ENCODE measurements at places on chromosomes 16 and 17. TPM values are rescaled to one million over a fixed set of nuclear protein-coding genes. Genes with fewer than 3 reads are reported as not detected.

DNA sequence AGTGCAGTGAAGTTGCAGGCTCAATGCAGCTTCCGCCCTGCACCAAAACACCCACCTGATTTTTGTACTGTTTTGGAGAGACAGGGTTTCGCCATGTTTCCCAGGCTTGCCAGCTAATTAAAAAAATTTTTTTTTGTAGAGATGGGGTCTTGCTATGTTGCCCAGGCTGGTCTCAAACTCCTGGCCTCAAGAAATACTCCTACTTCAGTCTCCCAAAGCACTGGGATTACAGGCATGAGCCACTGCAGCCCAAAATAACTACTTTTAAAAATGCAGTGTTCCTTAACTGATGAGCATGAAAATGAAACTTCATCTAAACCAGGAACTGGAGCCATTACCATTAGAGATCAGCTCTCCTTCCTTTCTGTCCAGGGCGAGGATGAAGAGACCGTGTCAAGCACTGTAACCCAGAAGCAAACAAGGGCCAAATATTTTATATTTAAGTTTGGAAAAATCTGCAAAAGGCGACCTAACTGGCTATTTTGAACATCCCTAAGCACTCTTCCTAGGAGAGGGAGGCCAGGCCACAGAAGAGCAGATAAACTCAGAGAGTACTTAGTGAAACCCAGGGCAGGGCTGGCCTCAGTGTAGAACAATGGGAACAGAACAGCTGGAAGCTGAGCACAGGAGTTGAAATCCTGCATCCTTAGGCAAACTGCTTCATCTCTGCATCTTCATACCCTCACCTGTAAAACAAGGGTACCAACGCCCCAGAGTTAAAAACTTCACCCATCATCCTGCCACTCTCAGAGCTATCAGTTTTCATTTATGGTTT lies 24.0 kb downstream of the CREBBP start:
- peaks cover 83% of the 10 kb centered on the region for H3K4me1 ChIP-seq
- DNase-seq, result no peak
- peaks cover 12% of the 10 kb centered on the region for H3K36me3 ChIP-seq
- peak overlapping the region; percentile 25 for H3K4me3 ChIP-seq
- no peaks in the 10 kb centered on the region for H3K27me3 ChIP-seq
- H3K27ac ChIP-seq, result peak overlapping the region; percentile 43

- no peaks in the 10 kb centered on the region for H3K4me1 ChIP-seq
- H3K27me3 ChIP-seq, result no peaks in the 10 kb centered on the region
- H3K27ac ChIP-seq, result no peak overlapping the region
- H3K4me3 ChIP-seq, result no peak overlapping the region
These were observed 11.7 kb upstream of the MYH3 start for GRCh38 chr17:10668775-10669174.

DNA sequence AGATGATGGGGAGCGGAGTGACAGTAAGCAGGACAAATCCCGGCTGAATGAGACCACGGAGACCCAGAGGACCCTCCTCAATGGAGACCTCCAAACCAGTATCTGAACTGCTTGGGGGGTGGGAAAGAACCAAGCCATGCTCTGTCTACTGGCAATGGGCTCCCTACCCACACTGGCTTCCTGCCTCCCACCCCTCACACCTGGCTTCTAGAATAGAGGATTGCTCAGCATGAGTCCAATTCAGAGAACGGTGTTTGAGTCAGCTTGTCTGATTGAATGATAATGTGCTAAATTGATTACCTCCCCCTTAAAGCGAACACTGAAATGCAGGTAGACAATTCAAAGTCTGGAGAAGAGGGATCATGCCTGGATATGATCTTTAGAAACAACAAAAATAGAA lies 5.5 kb downstream of the SSTR2 start:
- H3K4me3 ChIP-seq, result no peak overlapping the region
- H3K27ac ChIP-seq, result no peak overlapping the region
- H3K4me1 ChIP-seq, result peaks cover 23% of the 10 kb centered on the region
- H3K36me3 ChIP-seq, result no peaks in the 10 kb centered on the region
- DNase-seq, result no peak

DNA sequence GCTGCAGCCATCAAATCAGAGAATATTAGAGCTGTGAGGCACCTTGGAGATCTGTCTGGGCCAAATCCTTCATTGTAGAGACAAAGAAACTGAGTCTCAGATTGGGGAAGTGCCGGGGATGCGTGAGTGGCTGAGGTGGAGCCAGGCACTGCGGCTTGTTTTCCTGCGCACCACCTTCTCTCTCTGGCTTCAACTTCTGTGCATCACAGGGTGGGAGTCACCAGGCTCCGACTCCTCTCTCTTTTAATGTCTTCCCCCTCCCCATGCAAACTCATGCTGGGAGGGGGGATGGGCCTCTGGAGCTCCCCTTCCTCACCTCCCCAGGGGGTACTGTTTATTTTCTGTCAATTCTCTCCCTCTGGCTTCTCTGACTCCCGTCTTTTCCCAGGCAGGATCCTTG lies 8.7 kb upstream of the ETV4 start:
- no peaks in the 10 kb centered on the region for H3K36me3 ChIP-seq
- no peak overlapping the region for H3K4me3 ChIP-seq
- no peak overlapping the region for H3K27ac ChIP-seq
- peaks cover 38% of the 10 kb centered on the region for H3K27me3 ChIP-seq

DNA sequence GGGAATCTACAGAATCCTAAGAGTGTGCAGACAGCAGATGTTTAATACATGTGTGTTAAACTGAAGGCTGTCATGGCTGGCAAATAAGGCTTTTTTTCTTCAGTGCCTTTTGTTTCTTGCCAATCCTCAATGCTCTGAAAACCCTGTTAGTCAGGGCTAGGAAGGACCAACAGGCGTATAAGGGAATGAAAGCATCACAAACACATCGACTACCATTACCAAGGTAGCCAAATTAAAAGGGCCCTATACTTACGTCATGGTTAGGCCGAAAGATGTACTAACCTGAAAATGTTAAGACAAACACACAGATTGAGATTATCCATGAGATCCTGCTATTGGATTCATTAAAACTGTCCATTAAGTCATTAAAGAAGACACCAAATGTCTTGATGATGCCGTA lies 13.1 kb downstream of the SLC16A6 start:
- no peak for DNase-seq
- no peaks in the 10 kb centered on the region for H3K4me1 ChIP-seq
- H3K27ac ChIP-seq, result no peak overlapping the region
- no peaks in the 10 kb centered on the region for H3K27me3 ChIP-seq
- H3K36me3 ChIP-seq, result peaks cover 27% of the 10 kb centered on the region

DPEP1 gene
- total RNA-seq, result not detected

DNA sequence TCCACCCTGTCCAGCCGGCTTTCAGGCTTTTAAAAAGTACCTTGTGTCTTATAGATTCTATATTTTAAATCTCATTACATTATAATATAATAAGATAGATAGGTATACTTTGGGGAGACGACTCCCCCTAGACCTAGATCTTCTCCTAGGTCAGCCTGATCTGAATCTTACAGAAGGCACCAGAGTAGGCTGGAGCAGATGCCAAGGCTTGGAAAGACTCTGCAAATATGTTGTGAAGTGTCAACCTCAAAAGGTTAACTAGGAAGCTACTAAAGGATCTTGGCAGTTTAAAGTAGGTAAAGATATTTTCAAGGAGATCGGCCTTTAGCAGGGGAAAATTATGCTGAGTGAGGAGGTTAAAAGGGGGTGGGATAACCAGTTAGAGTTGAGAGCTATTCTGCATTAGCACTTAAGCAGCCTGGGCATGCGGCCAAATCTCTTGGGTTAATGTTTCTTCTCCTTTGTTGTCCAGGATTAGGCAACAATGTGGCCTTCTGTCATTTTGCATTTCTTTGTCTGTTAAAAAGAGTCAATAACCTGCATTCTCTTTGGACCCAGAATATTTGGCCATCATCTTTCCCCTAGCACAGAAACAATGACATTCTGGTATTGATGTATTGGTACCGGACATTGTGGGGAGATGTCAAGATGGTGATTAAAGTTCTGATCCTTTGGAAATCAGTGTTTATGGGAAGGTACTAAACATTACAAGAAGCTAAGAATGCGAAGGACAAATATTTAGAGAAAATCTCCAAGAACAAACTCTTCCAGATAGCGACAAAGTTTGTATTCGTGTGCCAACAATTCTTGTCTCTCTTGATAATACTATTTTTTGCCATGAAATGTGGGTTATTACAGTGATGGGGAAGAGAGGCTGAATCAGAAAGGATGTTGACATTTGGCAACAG lies 51.2 kb upstream of the DHX40 start:
- H3K27ac ChIP-seq, result no peak overlapping the region
- DNase-seq, result no peak
- no peaks in the 10 kb centered on the region for H3K36me3 ChIP-seq
- H3K4me1 ChIP-seq, result no peaks in the 10 kb centered on the region

DNA sequence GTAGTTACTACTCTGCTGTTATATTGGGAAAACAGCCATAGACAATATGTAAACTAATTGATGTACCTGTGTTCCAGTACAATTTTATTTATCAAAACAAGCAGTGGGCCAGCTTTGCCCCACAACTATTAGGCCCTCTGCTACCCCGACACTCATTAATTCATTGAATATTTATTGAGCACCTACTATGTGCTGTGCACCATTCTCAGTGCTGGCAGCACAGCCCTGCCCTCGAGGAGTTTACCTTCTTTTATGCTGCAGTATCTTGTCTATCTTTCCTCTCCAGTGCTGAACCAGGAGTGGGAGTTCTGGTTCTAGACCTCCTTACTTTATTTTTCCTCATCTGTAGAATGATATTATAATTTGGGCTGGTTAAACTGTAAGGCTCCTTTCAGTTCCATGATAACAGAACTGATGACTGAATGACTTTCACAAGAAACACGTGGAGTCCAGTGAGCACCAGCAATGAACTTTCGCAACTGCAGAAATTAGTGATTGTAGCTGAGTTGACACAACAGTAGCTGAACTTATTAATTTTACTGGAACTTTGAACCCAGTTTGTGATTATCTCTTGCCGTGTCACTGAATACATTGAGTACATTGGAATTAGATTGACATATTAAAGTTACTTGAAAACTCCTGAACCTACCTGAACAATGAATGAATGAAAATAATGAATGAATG lies 2.4 kb downstream of the GOSR2 start:
- no peak overlapping the region for H3K27ac ChIP-seq
- H3K27me3 ChIP-seq, result no peaks in the 10 kb centered on the region
- H3K4me3 ChIP-seq, result peak overlapping the region; percentile 13

GRCh38 chr17:8935191-8935590 lies 30.3 kb downstream of the PIK3R5 start:
- peaks cover 57% of the 10 kb centered on the region for H3K4me1 ChIP-seq
- DNase-seq, result no peak
- peak overlapping the region; percentile 50 for H3K4me3 ChIP-seq
- H3K27me3 ChIP-seq, result no peaks in the 10 kb centered on the region
- peak overlapping the region; percentile 81 for H3K27ac ChIP-seq
- peaks cover 39% of the 10 kb centered on the region for H3K36me3 ChIP-seq

GRCh38 chr17:30958187-30958586 lies 12.7 kb upstream of the RNF135 start:
- H3K36me3 ChIP-seq, result no peaks in the 10 kb centered on the region
- no peak for DNase-seq
- no peaks in the 10 kb centered on the region for H3K27me3 ChIP-seq
- H3K4me3 ChIP-seq, result peak overlapping the region; percentile 70
- H3K4me1 ChIP-seq, result peaks cover 87% of the 10 kb centered on the region

NME2 gene
- total RNA-seq, result 524 TPM

- H3K4me1 ChIP-seq, result peaks cover 4% of the 10 kb centered on the region
- H3K27me3 ChIP-seq, result peaks cover 10% of the 10 kb centered on the region
- no peaks in the 10 kb centered on the region for H3K36me3 ChIP-seq
- H3K27ac ChIP-seq, result no peak overlapping the region
These were observed 60.1 kb upstream of the MRTFB start for GRCh38 chr16:14011001-14011400.

PYY gene
- total RNA-seq, result not detected

GRCh38 chr17:45852535-45853297 lies 8.0 kb downstream of the SPPL2C start:
- H3K27me3 ChIP-seq, result peaks cover 29% of the 10 kb centered on the region
- H3K4me1 ChIP-seq, result no peaks in the 10 kb centered on the region
- no peak overlapping the region for H3K27ac ChIP-seq
- no peak overlapping the region for H3K4me3 ChIP-seq

GRCh38 chr17:71052971-71053370 lies 883.6 kb downstream of the KCNJ2 start:
- H3K4me1 ChIP-seq, result no peaks in the 10 kb centered on the region
- no peaks in the 10 kb centered on the region for H3K27me3 ChIP-seq
- no peak for DNase-seq
- H3K36me3 ChIP-seq, result no peaks in the 10 kb centered on the region

GRCh38 chr16:85991425-85991824 lies 92.5 kb downstream of the IRF8 start:
- H3K27me3 ChIP-seq, result no peaks in the 10 kb centered on the region
- no peak overlapping the region for H3K4me3 ChIP-seq
- peak overlapping the region; percentile 80 for H3K27ac ChIP-seq
- DNase-seq, result peak; percentile 12

ABCA10 gene
- 1.1 TPM for total RNA-seq

GRCh38 chr17:38404174-38404943 lies 23.9 kb upstream of the ARHGAP23 start:
- no peak for DNase-seq
- no peaks in the 10 kb centered on the region for H3K4me1 ChIP-seq
- no peaks in the 10 kb centered on the region for H3K27me3 ChIP-seq
- no peak overlapping the region for H3K27ac ChIP-seq

DNA sequence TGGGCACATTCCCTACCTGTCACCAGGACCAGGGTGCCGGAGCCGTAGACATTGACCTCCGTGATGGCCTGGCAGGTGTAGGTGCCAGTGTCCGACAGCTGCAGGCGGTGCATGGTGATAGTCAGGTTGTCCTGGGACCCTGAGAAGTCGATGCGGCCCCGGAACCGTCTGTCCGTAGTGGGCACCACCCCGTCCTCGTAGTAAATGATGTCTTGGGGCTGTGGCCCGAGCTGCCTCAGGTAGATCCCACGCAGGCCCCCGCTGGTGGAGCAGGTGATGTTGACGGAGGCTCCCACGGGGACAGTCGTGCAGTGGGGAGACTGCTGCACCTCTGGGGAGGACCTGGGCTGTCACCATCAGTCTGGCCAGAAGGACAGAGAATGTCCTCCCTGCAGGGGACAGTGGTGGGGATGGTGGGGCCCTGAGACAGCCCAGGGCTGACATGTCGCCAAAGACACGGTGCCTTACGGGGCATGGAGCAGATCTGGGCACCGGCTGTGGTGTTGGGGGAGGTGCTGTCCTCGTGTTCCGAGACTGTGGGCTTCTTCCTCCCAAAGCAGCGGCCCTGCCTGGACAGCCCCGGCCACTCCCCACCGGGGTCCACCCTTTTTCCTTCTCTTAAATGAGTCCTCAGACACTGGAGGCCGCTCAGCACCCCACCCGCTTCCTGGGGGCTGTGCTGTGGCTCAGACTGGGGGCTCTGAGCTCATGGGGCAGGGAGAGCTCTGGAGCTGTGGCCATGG lies 586 bp downstream of the CD7 start:
- H3K4me1 ChIP-seq, result peaks cover 21% of the 10 kb centered on the region
- no peaks in the 10 kb centered on the region for H3K36me3 ChIP-seq
- DNase-seq, result no peak
- no peak overlapping the region for H3K4me3 ChIP-seq
- no peak overlapping the region for H3K27ac ChIP-seq

DNA sequence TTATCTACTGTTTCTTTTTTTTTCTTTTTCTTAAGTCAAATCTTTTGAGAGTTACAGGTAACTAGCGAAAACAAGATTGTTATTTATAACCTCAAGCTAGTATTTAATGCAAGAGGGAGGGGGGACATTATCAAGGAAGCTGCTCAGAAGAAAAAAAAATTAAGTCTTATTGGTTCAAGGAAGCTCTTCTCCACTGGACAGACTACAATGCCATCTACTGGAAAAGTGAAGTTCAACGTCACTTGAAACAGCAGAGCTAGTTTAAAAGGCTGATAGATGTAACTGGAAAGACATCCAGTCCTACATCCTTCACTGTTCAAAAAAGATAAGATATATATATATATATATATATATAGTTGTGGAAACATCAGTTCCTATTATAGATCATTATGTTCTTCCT lies 418.0 kb upstream of the PSMD7 start:
- no peak overlapping the region for H3K4me3 ChIP-seq
- no peaks in the 10 kb centered on the region for H3K36me3 ChIP-seq
- no peak overlapping the region for H3K27ac ChIP-seq

ANKS4B gene
- total RNA-seq, result not detected
